Brain microvascular endothelial cell (primary cell): ENCODE measurements at places on chromosomes 4 and X.

DNA sequence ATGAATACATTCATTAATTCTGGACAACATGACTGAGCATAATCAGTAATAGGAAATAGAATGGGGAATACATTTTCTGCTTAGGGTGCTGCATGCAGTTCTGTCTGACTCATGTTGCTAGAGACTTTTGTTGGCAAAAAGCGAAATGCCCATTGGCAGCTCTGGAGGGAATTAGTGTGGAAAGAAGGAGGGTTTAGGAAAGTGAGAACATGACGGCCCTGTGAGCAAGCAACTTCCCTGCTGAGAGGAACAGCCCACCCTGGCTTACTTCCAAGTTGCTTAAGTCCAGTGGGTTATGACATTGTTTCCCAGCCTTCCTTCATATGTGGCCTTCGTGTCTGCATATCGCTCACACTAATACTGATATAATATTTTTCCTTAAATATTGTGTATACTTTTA is 13.8 kb downstream of the MAD2L1 start:
- DNase-seq: peak; percentile 96

DNA sequence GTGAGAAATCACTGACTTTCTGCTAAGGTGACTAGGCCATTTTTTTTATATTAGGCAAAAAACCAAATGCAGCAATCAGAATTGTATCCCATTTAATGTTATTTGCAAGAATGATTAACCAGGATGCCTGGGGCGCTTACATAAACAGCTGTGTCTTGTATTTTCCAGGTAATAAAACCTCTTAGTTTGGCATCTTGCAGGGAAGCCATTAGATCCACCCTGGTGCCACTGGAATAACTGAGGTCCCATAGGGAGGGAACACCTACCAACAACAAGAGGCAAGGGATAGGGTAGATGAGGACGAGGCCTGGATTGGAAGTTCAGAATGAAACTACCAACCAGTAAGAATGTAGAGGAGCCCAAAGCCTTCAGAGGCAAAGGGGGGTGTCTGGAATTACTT is 288.3 kb downstream of the ARHGAP24 start:
- DNase-seq: no peak

DNA sequence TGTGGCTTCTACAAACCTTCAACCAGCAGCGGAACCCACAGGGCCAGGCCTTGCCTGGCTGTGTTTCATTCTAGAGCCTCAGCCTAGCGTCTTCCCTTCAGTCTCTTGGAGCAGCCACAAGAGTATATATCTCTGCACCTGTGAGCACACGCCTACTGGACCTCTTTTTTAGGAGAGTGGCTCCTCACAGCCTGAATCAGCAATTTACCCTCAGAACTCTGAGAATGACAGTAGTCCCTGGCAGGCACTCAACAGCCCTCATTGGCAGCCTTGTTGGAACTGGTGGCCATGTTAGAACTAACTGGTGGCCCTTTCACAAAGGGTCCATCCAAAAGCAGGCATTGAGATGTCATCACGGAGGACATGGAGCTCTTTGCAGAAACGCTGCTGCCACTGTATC is 138.9 kb downstream of the BCOR start:
- DNase-seq: no peak

DNA sequence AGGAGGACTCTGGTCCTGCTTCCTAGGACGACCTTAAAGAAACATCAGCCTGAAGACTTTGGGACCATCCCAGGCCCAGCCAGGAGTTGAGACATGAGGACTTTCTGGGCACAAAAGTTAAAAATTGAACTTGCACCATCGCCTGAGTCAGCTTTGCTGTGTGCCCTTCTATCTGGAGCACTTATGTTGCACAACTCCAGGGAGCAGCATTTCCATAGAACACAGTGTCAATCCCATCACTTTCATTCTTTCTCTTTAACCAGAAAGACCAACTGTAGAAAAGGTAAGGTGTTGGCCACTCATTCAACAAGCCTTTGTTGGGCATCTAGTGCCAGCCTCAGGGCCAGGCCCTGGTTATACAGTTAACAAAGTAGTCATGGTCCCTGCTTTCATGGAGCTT is 8.6 kb upstream of the CLDN24 start:
- DNase-seq: no peak

DNA sequence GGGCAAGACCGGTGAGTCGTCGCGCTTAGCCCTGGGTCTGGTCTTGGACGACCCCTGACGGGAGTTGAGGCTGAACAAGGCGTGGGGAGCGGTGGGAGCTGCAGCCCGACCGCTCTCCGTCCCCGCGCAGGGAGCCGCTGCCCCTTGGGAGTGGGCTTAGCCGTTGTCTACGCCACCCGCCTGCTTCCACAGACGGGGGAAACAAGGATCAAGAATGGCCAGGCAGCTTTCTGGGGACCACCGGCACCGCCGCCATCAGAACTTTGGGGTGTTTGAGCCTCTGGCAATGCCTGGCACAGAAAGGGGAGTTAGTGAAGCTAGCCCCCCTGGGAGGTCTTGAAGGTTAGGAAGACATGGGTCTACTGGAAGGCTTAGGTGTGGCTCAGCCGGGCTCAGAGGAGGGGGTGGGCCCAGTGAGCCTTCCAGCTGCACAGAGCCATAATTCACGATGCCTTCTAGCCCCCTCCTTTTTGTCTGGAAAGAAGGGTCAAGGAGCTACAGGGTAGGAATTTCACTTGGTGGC is 583 bp downstream of the RASL11B start:
- no peak for DNase-seq

- no peak for DNase-seq
These were observed 5.2 kb downstream of the TIFA start for GRCh38 chr4:112280386-112281056.

DNA sequence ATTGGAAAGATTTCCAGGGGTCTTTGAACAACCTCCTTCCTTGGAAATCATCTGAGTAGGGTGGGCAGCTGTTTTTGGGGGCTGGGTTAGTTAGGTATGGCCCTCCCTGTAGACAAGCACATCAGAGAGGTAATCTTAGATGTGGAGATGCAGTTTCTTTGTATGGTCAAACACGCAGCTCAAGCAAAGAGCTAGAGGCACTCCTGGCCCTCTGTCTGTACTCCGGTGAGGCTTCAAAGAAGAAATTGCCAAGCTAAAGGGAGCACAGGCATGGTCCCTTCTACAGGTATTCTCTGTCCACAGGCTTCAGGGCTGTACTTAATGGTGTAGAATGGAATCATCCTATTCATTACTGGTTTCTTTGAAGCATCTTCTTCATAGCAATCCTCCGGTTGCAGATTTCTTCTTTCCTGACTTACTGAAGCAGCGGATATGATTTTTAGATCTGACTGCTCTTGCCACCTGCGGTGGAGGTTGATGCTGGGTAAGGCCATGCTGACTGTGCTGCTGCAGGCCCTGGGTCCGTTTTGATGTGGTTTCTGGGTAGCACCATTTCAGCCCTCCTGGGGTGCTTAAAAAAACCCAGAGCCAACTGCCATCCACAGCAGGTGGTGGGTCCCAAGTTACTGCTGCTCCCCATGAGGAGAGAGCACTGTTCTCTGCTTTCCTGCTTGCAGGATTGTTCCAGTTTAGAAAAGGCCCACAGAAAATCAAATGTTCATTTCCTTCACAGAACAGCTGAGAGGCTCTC is 318.9 kb upstream of the GATB start:
- DNase-seq: no peak

GRCh38 chr4:184765473-184766340 is 31.8 kb upstream of the CENPU start:
- DNase-seq: no peak

DNA sequence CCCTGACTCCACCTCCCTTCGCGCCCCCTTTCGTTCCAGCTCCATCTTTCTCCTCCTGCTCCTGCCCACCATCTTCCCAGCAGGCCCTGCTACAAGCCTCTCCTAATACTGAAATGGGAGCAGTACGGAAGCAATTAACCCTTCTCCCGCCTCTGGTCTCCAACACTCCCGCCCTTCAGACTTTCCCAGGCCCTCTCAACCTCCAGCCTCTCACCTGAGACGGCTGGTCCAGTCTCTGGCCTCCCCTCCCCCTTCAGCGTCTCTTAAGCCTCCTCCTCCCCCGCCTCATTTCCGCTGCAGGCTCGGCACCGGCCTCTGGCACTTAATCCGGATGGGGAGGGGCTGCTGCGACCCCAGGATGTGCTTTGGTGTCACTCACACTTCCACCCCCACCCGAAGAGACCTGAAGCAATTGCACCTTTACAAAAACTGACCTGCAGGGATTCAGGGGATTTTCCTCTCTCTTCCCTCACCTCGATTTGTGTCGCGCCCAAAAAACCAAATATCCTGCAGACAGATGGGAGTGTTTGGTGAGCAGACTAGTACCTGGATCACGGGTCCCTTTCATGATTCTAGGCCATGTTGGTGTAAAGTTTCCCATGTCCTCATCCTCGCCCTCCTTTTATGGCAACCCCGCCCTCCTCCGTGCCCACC is 657 bp downstream of the TCEAL8 start:
- peak; percentile 16 for DNase-seq

GRCh38 chr4:72312032-72312650 is 256.9 kb downstream of the ADAMTS3 start:
- DNase-seq: peak; percentile 96

DNA sequence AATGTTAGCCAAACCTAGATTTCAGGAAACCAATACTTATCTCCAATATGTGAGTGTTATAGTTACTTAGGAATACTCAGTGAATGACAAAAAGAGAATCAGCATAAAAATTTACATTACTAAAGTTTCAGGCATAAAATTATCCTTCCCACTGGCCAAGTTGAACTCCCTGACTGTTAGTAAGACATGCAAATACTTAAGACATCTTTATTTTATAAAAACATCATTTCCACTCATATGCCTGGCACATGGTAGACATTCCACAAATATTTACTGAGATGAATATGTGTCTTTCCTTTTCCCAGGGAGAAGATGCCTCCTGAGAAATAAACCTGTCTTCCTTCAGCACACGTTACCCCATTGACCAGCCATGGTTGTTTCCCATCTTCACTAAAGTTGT is 7.3 kb downstream of the VEGFD start:
- DNase-seq: no peak

DNA sequence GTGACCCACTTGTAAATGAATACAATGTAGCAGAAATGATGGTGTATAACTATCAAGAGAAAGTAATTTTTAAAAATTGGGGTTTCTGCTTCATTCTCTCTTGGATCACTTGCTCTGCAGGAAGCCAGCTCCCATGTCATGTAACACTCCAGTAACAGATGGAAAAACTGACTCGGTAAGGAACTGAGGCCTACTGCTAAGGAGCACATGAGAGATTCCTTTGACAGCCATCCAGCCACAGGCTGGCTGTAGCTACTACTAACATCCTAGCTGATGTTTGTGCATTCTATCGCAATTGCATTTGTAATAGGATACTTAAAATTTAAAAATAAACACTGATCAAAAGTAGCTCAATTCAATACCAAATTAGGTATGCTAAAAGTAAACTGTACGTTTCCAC is 102.3 kb upstream of the MAB21L2 start:
- DNase-seq: no peak

DNA sequence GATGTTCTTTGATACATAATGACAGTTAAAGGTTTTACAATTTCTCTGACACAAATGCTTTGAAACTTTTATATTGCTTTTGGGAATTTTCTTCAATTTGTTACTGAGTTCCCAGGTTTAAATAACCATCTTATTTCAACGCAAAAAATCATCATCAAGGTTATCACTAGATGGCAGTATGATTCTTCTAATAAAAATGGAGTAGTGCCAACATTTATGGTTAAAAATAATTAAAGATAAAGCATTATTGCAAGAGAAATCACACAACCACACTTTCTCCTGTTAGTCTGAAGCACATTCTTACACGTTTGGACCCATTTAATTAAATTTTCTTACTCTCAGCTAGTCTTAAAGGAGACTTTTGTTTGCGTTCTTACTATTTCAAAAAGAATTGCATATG is 611.3 kb upstream of the CPXCR1 start:
- DNase-seq: no peak

DNA sequence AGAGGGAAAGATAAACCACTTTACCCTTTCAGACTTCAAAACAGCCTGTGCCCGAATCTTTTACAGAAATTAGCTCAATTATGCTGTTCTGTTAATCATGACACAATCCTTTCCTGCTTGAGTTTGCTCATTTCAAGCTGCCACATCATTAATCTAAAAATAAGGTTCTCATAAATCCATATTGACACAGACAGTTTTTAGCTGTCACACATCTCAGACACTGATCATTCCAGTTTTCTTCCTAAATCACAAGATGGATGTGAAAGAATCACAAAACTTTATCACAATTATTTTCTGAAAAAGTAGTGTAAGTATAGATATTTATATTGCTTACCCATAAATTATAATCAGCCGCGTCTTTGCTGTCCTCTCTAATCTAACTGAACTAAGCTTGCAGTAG is 27.9 kb upstream of the AMELX start:
- no peak for DNase-seq

- DNase-seq: no peak
These were observed 426.7 kb upstream of the ARX start for GRCh38 chrX:25442499-25442898.

GRCh38 chr4:40990236-40990898 is 224.0 kb downstream of the APBB2 start:
- peak; percentile 93 for DNase-seq

GRCh38 chr4:140078366-140078765 is 75.6 kb downstream of the MAML3 start:
- peak; percentile 61 for DNase-seq

DNA sequence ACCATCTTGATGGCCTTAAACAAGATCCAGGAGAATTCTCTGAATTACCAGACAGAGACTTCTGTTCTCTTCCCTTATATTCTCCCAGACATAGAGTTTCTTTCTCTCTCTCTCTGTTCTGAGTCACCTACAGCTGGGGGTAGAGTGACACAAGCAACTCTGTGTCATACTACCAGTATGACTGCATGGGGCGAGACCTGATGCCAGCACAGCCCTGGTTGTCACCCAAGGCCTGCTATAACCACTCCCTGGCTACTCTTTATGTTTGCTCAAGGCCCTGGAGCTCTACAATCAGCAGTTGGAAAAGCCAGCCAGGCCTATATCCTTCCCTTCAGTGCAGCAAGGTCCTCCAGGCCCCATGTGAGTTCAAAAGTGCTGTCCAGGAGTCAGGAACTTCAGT is 114.2 kb upstream of the TENT5D start:
- no peak for DNase-seq

GRCh38 chr4:69038582-69038981 is 57.7 kb upstream of the UGT2B7 start:
- DNase-seq: peak; percentile 61

- no peak for DNase-seq
These were observed 125.8 kb upstream of the MSX1 start for GRCh38 chr4:4733663-4734062.

DNA sequence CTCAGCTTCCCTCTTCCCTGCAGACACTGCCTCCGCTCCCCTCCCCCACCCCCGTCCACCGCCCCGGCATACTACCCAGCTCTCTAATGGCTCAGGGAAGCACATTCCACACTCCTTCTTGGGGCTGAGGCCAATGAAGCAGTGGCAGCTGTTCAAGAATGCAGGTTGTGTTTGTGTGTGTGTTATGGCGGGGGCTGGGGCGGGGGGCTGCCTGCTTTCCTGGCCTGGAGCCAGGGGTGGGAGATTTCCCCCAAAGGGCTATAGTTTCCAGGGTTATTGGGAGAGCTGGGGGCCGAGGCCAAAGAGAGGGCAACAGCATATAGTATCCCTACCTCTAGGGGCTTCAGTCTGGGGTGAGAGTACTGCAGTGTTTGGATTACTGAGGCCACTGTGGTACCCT is 149.4 kb downstream of the EFNB1 start:
- DNase-seq: no peak
